Fibroblast of skin of right biceps (primary cell): ENCODE measurements at places on chromosomes 4 and X.

DNA sequence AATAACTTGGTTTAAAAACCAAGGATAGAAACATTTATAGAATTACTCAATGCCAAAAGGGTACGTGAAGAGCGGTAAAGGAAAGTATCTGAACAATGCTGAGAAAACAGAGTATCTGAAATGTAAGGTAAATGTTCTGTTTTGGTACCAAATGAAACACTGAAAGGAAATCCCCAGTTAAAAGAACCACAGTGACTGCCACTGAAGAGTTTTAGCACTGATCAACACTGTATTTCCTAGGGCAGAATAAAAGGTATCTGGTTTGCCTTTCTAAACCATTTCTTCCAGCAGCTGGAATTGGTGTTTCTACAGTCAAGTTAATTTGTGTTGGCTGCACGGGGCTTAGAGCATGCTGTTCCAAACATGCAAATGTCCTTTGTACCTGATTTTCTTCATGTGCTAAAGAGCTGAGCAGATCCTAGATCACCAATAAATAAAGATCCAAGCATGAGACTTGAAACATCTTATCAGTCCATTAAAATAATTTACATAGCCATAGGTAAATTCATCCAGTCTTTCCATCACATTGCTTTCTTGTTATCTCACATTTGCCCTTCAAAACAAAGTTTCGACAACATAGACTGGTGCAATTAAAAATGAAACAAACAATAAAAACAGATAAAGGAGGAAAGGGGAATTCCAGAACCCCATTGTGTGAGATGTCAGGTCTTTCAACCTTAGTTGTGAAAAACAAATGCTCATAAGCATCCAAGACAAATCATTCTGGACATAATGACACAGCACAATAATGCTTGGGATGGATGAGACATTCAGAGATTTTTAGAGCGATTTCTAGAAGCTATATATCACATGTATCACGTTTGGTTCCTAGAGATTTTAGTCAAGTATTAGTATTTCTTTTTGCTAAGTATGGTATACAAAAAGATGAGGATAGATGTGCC lies 38.6 kb downstream of the MFAP3L start:
- no peak for DNase-seq

DNA sequence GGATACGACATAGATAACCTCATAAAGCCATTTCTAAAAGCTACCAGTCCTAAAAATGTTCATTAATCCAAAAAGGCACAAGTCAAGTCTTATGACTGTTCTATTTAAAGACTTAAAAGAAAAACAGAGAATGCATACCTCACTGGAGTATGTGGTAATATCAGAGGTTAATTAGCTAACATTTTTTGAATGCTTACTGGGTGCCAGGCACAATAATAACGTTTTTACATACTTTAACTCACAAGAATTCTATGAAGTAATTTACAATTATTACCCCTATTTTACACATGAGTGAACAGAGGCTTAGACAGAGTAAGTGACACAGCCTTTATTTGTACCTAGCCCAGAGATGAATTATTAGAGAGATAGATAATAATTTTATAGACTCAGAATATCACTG lies 207.5 kb downstream of the PDGFC start:
- peak; percentile 79 for DNase-seq

DNA sequence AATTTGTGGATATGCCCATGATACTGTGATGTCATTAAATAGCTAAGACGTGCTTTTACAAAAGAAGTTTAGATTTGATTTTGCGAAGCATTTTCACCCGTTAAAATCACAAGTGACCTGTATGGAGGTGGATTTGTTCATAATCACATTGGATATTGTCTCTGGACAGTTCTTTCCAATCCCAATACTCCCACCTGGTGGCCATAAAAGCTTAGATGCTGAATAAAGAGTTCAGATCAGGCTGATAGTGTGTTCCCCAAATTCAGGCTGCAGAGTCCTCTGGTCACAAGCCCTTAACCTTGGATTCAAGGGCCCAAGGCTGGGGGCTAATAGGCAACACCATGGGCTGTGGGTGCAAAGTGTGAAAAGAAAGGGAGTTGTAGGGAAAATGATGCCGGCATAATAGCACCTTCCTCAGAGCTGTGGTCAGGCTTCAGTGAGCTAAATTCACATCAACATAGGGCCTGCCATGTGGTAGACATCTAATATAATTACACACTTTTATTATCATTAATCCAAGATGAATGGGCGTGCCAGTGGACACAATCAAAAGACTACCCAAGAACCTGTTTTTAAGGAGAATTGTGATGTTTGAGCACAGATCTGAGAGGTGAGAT lies 28.1 kb downstream of the SMIM43 start:
- peak; percentile 70 for DNase-seq

DNA sequence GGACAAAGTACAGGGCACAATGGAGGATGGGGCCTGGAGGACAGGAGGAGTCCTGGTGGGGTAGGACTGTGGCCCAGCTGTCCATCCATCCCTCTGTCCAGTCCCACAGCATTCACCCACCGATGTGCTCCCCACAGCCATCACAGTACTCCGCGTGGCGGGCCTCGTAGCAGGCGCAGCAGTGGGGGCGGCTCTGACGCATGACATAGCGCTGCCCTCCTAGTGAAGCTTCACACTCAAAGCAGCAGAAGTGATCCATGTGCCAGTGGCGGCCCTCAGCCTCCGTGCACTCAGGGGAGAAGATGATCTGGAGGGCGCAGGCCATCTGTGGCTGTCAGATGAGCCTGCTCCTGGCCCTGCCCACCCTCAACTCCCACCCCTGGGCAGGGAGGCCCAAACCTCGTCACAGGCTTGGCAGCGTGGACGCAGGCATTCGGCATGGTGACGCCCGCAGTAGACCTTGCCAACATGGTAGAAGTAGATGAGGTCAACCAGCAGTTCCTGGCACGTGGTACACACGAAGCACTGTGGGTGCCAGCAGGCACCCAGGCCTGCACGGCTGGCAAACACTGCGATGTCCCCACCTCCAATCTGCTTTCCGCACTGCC lies 6.3 kb downstream of the PLP2 start:
- DNase-seq = no peak

GRCh38 chrX:22378296-22378695 lies 105.6 kb downstream of the CBLL2 start:
- no peak for DNase-seq

DNA sequence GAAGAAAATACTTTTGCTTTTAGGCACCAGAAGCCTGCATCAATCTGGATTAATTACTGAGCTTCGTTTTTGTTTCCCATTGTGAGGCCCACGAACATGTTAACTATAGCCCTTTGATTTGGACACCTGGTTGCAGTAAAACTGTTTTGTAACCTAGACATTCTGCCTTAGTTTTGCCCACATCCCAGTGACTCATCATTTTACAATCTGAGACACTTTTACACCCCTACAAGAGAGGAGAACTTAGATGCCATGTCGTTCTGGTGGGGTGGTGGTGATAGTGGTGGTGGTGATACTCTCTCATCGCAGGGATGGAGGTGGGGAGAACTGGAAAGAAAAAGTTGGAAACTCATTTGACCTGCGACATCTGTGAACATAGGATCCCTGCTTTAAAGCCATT lies 1257.2 kb downstream of the ADGRL3 start:
- no peak for DNase-seq

GRCh38 chr4:15240764-15241163 lies 187.1 kb upstream of the C1QTNF7 start:
- DNase-seq = peak; percentile 41

DNA sequence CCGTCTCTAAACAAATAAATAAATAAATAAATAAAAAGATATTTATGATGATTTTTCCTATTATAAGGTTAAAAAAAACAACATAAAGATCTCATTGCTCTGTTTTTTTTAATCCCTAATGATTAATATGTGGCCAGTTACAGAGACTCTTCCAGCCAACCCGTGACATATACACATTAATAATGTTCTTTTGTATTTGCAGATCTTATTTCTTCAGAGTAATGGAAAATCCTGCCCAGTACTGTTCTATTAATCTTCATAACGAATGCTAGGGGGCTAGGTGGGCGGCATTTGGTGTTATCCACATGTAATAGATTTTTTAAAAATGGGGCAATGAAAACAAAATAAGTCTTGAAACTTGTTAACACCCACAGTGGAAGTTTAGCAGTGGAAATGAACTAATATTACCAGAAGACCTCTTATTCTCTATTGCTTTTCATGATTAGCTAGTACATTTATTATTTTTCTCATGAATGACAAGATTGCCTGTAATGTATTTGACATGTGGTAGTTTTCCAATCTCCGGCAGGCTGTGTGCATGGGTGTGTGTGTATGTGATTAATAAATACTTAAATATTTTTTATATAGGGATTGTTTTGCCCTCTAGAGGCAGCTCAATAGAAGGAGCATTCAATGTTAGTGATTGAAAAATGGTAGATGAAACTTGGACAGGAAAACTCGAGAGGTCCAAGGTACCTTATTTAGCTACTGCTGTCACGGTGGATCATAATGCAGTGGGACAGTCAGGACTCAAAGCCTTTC lies 457.4 kb downstream of the IL1RAPL1 start:
- DNase-seq = peak; percentile 4

- DNase-seq = no peak
Observed at GRCh38 chr4:186727169-186727976, 3.7 kb upstream of the FAT1 start.

- peak; percentile 18 for DNase-seq
Observed at GRCh38 chrX:105527759-105528158, 294.6 kb upstream of the NRK start.

GRCh38 chrX:112968351-112969133 lies 127.9 kb upstream of the AMOT start:
- no peak for DNase-seq

DNA sequence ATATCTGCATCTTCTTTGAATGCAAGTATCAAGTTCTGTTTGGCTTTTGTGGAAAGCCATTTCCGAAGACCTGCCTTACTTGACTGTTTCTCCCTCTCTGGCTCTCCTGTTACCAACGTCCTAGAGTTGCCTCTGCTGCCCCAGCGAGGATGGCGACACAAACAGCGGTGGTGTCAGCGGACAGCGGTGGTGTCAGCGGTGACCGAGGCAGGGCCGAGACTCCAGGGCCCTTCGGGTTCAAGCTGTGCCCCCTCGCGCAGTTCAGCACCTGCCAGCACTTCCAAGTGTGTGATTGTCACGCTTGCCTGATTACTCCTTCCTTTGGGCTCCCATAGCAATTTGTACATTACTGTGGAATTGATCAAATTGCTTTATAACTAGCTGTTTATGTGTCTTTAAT lies 336.9 kb upstream of the FAT1 start:
- no peak for DNase-seq

DNA sequence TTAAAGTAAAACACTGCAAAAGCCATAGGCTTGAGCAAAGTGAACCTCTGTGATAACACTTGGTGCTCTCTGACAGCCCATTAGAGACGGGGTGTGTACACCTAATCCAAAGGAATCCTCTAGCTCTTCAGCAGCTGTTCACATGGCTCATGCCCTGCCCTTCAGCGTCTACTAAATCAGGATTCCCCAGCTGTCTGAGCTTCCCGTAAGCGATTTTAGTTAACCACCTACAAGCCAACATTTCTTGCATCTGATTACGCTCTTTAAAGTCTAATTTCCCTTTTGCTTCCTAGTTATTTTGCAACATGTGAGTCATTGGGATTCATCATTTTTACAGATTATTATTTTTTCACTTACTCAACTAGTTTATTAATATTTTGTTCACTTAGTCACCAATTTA lies 6.5 kb downstream of the DMD start:
- DNase-seq = no peak

DNA sequence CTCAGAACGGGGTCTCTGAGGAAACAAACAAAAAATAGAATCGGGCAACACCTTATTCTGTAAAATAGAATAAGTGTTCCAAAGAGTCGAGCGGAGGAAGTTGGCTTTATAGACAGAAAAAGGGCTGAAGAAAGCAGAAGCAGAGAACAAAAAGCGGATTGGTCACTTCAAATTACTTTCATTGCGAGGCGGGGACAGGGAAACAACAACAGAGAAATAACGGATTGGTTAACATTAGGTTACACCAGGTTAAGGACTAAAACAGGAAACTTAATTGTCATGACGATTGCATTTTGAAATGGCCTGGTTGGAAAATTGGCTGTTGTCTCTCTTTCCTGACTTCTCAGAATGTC lies 433 bp upstream of the COQ2 start:
- peak; percentile 61 for DNase-seq

GRCh38 chrX:13815664-13816063 lies 1.2 kb downstream of the GPM6B start:
- DNase-seq = no peak

DNA sequence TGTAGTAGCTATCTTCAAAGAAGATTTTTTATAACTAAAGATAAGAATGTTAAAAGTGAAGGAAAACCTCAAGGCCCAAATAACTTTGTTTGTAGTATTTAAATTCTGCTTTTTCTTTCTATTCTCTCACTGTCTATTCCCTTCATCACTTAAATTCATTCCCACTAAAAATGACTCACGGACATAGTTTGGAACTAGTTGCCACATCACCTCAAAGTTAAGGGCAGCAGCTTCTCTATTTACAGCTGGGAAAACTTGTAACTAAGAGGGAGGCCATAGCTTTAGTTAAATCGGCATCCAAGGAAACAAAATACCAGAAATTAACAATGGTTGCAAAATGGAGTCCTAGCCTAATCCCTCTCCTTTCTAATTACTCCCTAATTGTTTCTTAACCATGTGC lies 325.4 kb upstream of the MAGEB2 start:
- DNase-seq = no peak

- no peak for DNase-seq
Observed at GRCh38 chrX:85111347-85111746, 107.7 kb downstream of the APOOL start.

DNA sequence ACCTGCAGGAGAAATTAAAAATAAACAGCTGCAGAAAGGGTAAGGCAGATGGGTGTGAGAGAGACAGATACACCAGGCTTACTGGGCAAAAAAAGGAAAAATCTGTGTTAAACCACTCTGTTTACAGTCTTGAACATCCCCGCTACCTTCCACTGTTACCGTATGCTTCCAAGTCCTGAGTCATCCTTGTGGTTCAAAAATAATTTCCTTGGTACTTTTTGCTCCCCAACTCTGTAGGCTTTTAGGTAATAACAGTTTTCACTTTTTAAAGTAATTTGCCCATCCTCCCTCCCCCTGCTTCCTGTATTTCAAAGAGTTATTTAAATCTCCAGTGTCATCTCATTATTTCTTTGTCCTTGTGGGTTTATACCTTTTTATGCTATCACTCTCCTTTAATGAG lies 210.1 kb upstream of the FAT4 start:
- DNase-seq = peak; percentile 38

GRCh38 chrX:112678831-112679230 lies 907 bp downstream of the LHFPL1 start:
- no peak for DNase-seq
